ENCODE measurements at places on chromosomes 3 and 15.
A peak's percentile ranks its signal among the peaks of the same experiment; 100 is the strongest.

GRCh38 chr3:119359476-119360326, 65.5 kb downstream of the ARHGAP31 start:
- DNase-seq = no peak

DNA sequence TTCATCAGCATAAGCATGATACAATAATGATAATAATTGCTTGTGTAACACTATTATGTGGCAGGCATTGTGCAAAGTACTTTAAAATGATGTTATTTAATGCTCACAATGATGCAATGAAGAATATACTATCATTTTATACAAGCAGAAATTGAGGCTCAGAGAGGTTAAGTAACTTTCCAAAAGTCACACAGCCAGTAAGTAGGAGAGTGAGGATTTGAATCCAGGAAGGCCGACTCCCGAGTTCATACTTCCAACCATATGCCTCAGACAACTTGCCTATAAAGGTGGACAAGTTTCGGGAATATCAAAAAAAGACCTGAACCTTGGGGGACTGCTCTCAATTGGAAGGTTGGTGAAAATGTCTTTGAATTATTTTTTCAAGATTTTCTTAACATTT, 19.9 kb downstream of the RARB start:
- no peak for DNase-seq

DNA sequence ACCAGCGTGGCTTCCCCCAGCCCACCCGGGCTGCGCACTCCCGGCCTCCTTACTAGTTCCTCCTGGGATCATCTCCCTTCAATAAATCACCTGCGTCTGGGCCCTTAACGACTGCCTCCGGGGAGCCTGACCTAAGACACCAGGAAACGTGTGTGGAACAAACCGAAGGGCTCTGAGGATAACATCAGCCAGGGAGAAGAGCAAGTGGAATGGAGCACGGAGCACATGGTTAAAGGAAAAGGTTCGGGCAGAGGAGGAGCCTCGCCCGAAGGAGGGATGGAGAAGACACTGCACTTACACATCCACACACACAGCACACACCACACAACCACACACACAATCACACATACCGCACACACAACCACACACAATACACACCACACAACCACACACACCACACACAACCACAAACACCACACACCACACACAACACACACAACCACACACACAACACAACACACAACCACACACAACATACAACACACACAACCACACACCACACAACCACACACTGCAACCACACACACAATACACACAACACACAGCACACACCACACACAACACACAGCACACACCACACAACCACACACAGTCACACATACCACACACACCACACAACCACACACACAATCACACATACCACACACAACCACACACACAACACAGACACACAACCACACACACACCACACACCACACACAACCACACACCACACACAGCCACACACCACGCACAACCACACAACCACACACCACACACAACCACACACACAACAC, 24.7 kb downstream of the CPN2 start:
- DNase-seq = no peak

DNA sequence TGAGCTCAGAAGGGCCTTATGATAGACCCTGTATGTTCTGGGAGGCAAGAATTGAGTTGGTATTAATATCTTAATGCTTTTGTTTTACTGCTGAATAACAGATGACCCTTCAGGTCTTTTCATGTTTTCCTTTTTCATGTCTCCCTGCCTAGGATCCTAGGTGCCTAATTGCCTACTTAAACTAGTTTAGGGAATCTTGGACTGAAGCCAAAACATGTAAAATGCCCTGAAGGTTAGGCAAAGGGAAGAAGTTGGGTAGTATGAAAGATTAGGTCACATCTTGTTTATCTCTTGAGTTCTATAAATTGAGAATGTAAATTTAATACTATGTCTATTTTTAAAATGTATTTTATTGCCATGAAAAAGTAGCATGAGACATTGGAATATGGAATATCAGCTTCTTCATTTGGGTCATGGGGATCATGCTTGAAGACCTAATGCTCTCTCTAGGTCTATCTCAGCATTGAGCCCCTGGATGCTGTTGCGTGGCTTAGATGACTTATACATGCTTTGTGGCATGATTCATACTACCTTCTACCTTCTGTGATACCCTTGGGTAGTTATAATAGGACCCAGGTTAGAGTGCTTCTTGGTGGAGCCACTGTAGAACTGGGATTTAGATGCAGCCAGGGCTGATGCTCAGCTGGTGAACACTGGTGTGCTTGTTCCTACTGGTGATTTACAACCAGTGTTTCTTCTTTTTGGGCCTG, 26.4 kb downstream of the RBM6 start:
- no peak for DNase-seq

DNA sequence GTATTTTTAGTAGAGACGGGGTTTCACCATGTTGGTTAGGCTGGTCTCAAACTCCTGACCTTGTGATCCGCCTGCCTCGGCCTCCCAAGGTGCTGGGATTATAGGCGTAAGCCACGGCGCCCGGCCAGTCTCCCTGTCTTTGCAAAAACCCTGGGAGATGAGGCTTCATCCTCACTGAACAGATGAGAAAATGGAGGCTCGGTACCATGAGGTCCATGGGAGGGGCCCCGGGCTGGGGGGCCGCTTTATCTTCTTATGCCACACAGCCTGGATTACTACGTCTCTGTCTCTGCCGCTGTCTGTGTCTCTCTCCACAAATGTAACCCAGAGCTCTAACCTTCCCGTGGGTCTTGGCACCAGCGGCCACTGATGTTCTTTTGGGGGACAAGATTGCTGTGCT, 39.1 kb downstream of the ABTB1 start:
- DNase-seq = no peak

- DNase-seq = no peak
These were observed 267.3 kb downstream of the UACA start for GRCh38 chr15:70495991-70496599.

DNA sequence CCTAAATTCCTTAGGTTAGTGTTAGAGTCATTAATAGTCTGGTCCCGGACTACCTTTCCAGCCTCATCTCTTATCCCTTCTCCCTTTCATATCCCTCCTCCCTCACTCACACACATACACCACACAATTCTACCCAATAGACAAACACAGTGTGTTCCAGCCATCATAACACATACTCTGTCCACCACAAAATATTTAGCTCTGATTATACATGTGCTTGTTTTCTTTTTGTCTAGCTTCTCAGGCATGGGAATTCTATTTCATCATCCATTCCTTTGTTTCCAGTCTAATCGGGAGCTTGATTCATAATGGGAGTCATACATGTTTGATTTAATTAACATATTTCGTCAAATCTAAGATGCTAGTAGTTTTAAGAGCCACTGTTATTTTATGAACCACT, 161.8 kb upstream of the BFSP2 start:
- DNase-seq = no peak

- DNase-seq = no peak
These were observed 37.9 kb downstream of the AGTR1 start for GRCh38 chr3:148735597-148735996.

DNA sequence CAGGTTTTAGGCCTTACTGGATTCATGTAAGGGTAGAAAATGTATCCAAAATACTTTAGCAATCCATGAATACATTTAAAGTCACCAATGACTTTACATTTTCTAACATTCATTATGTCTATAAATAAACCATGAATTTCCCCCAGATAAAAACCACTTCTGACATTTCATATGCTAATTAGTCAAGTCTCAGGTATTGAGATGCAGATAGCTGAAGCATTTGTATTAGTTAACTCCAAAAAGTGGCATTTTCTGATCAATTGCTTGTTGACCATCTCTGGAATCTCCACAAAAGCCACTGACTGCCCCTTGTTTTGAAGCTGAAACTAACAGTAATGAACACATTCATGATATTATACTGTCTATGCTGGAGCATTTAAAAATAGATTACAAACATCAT, 68.4 kb upstream of the RAP2B start:
- no peak for DNase-seq

DNA sequence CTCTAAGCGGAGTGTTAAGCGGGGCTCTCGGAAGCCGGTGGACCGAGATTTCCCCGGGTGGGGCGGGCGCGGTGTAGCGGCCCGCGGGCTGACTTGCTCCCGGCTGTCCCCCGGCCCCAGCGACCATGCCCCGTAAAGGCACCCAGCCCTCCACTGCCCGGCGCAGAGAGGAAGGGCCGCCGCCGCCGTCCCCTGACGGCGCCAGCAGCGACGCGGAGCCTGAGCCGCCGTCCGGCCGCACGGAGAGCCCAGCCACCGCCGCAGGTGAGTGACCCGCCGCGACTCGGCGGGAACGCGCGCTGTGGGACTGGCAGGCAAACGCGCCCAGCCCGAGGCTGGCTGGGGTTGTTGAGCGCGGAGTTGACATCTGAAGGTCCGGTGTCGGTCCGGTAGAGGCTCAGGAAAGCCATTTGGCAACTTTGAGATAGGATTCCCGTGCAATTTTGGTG, 1.3 kb downstream of the SMC4 start:
- DNase-seq = peak; percentile 45

- no peak for DNase-seq
These were observed 549.9 kb downstream of the CADM2 start for GRCh38 chr3:85508659-85509058.

DNA sequence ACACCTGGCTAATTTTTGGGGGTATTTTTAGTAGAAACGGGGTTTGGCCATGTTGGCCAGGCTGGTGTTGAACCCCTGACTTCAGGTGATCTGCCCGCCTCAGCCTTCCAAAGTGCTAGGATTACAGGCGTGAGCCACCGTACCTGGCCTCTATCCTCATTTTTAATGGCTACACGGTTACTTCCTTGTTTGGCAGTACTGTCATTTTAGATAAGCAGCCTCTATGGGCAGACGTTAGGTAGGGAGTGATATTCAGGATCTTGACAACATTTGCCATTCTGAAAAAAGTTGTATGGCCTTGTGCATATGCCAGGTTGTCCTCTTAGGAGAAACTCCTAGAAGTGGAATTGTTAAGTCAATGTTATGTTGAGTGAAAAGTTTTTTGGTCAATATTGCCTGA, 141.7 kb downstream of the ITPR1 start:
- no peak for DNase-seq

- DNase-seq = no peak
These were observed 248.4 kb downstream of the ISL2 start for GRCh38 chr15:76584868-76585575.

DNA sequence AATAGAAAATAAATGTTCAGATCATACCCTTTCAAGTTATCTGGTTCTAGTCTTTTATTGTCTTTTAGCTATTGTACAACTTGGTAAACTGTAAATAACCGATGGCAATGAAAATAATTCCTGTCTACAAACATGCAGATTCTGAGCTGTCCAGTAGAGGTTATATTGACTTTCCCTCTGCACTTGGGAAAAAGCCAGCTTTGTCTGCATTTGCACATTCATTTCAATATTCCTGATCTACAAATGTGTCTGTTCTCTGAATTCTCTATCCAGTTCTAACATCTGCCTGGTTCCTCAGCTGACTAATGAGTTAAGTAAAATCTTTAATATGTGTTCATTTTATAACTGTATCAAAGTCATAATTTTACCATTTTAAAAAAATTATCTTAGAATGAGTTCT, 408.5 kb downstream of the ERC2 start:
- no peak for DNase-seq

DNA sequence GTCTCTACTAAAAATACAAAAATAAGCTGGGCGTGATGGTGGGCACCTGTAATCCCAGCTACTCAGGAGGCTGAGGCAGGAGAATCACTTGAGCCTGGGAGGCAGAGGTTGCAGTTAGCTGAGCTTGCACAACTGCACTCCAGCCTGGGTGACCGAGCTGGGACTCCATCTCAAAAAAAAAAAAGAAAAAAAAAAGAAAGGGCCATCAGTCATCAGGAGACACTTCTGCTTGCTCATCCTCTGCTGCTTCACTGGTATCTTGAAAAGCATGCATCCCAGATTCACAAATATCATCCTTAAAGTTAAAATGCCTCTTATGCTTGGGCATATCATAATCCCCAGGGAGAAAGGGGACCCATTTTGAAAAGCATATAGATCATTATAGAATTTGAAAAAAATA, 176.6 kb upstream of the NR2F2 start:
- DNase-seq = no peak

DNA sequence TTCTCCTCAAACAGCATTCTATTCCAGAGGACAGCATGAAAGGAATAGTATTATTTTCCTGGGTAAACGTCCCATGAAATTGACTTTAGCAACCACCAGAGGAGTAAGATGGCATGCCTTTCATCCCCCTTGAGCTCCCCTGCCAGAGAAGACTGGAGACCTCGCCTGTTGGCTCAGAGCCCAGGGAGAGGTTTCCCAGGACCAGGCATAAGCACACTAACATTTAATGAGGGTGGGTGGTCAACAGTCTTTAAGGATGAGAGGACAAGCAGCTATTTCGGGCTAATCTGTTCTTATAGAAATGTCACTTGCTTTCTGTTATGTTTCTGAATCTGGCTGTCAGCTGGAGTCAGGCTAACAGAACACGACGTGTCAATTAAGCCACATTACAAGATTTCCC, 390.5 kb downstream of the GABRG3 start:
- no peak for DNase-seq

DNA sequence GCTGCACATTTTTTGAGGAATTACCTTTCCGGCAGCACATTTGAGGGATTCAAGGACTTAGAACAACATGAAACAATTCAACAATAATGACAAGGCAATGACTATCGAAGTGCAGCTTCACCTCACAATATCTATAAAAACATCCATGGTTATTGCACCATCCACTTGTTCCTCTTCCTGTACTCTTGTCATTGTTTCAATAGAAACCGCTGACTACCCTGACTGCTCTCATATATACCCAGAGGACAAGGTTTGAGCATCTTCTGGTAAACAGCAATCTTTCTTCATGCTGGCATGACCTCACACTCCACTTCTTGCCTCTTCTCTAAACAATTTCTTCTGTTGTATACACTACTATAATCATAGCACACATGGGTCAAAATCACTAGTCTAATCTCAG, 864.9 kb downstream of the FHIT start:
- DNase-seq = no peak

DNA sequence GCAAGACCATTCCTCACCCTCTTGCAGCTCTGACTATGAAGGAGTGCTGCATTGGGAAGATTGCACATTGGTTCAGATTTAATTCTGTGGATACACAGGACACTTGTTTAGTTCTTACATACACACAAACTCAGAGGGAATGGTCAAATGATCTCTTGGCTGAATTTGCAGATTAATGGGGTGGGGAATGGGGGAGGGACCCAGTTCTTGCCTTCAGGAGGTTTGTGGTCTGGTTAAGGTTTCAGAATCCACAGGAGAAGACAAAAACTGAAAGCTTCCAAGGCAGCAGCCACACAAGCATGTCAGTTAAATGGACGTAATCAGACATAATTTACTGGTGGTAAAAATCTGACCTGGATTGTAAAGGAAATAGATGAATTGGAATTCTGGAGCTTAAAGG, 257.1 kb upstream of the ROPN1 start:
- no peak for DNase-seq

- DNase-seq = no peak
These were observed 24.2 kb downstream of the CMC1 start for GRCh38 chr3:28265641-28266040.

GRCh38 chr3:127217596-127218453, 24.9 kb downstream of the PRR23E start:
- DNase-seq = no peak
